Spleen (tissue), 13 donors: ENCODE measurements at places on chromosomes 12 and 14. TPM values are rescaled to one million over a fixed set of nuclear protein-coding genes. Genes with fewer than 3 reads are reported as not detected.
A peak's percentile ranks its signal among the peaks of the same experiment; 100 is the strongest.

GRCh38 chr12:88897723-88898122, 317.5 kb upstream of the KITLG start:
- no peak for DNase-seq
- no peak overlapping the region for H3K4me3 ChIP-seq
- H3K27me3 ChIP-seq: no peaks in the 10 kb centered on the region
- H3K36me3 ChIP-seq: no peaks in the 10 kb centered on the region
- H3K4me1 ChIP-seq: no peaks in the 10 kb centered on the region

- no peak overlapping the region for H3K27ac ChIP-seq
- H3K27me3 ChIP-seq: no peaks in the 10 kb centered on the region
- no peak for DNase-seq
Measured at GRCh38 chr14:91614187-91614586, 104.1 kb upstream of the PPP4R3A start.

- H3K27ac ChIP-seq: no peak overlapping the region
- H3K27me3 ChIP-seq: no peaks in the 10 kb centered on the region
- H3K4me3 ChIP-seq: no peak overlapping the region
- DNase-seq: no peak
- H3K4me1 ChIP-seq: no peaks in the 10 kb centered on the region
- no peaks in the 10 kb centered on the region for H3K36me3 ChIP-seq
Measured at GRCh38 chr12:11785712-11786111, 136.2 kb downstream of the ETV6 start.

DNA sequence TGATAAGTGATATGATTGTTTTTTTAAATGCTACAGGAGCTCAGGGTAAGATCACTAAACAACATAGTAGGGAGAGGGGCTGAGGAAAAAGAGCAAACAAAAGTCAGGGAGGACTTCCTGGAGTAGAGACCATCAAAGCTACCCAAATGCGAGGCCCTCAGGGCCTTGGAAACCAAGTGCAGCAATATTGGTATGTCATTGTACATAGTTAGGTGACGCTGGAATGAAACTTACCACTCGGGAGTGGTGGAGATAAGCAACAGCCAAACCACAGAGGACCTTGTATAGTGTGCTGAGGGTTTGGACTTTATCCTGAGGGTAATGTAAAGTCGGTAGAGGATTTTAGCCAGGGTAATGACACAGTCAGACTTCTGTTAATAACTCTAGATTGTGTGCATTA, 13.8 kb downstream of the KITLG start:
- no peaks in the 10 kb centered on the region for H3K4me1 ChIP-seq
- H3K27ac ChIP-seq: no peak overlapping the region
- no peak overlapping the region for H3K4me3 ChIP-seq
- no peaks in the 10 kb centered on the region for H3K36me3 ChIP-seq
- no peaks in the 10 kb centered on the region for H3K27me3 ChIP-seq

- no peaks in the 10 kb centered on the region for H3K27me3 ChIP-seq
- no peak overlapping the region for H3K27ac ChIP-seq
- H3K36me3 ChIP-seq: no peaks in the 10 kb centered on the region
- no peak for DNase-seq
Measured at GRCh38 chr14:31530136-31530535, 31.1 kb upstream of the NUBPL start.

- H3K4me3 ChIP-seq: no peak overlapping the region
- H3K36me3 ChIP-seq: no peaks in the 10 kb centered on the region
- H3K4me1 ChIP-seq: peaks cover 22% of the 10 kb centered on the region
- no peak overlapping the region for H3K27ac ChIP-seq
- DNase-seq: peak; percentile 32
- no peaks in the 10 kb centered on the region for H3K27me3 ChIP-seq
Measured at GRCh38 chr14:102472791-102473150, 36.8 kb downstream of the ANKRD9 start.

DNA sequence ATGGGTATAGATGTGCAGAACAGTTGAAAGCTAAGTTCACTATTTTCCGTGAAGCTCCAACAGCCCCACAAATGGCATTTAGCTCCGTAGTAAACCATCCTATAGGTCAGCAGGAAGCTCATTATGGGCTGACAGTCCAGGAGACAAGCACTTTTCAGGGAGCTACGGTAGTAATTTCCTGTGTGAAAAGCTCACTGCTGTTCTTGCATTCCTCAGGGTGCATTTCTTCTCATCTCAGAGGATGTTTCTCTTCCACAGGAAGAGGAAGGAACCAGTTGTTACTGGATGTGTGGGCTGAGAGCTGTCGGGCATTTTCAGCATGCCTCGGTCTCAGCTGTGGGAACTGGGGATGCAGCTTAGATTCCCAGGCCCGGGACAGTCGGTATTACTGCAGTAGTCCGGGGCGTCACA, 72.8 kb downstream of the GALNT4 start:
- no peaks in the 10 kb centered on the region for H3K36me3 ChIP-seq
- H3K27me3 ChIP-seq: no peaks in the 10 kb centered on the region
- H3K4me3 ChIP-seq: no peak overlapping the region
- peaks cover 42% of the 10 kb centered on the region for H3K4me1 ChIP-seq
- peak overlapping the region; percentile 68 for H3K27ac ChIP-seq
- DNase-seq: no peak

DNA sequence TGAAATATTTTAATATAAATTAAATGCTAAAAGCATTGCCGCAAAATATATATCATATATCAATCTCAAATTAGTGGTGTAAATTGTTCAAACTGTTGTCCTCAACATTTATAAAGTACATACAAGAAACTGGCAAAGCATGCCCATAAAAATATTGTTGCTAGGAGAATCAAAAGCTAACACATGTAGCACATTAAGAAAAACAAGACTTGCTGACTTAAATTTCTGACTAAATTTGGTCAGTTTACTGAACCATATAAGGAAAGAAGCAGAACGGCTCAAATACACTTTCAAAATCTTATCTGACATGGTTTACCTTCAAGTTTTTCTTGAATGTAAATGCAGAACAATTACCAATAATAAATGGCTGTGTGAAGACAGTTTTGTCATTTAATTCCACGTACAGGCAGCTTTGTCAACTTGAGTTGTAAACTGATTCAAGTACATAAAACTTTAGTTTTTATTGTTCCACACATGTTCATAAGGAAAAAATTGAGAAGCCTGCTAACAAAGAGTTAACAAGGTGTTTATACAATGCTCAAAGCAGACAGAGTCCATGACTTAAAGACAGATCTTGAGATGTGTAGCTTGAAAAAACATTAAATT, 50.4 kb downstream of the PPP1R12A start:
- no peak overlapping the region for H3K4me3 ChIP-seq
- H3K36me3 ChIP-seq: no peaks in the 10 kb centered on the region
- no peak overlapping the region for H3K27ac ChIP-seq
- no peak for DNase-seq
- peaks cover 80% of the 10 kb centered on the region for H3K4me1 ChIP-seq
- H3K27me3 ChIP-seq: no peaks in the 10 kb centered on the region

DNA sequence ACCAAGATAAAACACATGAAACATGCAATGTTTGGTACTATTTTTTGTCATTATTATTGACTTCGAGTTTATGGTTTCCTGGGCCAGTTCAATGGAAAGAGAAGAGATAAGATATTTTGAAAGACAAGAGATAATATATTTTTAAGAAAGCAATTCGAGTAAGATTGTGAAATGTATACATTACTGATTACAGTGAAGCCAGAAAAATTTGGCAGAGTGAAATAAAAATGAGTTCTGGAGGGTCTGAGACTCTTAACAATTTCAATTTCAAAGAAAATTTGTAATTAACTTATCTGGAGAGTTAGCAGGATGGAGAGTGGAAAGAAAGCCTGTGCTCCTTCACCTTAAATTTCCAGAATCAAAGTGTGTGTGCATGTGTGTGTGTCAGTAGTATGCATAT, 17.3 kb downstream of the CCER1 start:
- H3K27me3 ChIP-seq: no peaks in the 10 kb centered on the region
- no peak overlapping the region for H3K27ac ChIP-seq
- no peak overlapping the region for H3K4me3 ChIP-seq

DNA sequence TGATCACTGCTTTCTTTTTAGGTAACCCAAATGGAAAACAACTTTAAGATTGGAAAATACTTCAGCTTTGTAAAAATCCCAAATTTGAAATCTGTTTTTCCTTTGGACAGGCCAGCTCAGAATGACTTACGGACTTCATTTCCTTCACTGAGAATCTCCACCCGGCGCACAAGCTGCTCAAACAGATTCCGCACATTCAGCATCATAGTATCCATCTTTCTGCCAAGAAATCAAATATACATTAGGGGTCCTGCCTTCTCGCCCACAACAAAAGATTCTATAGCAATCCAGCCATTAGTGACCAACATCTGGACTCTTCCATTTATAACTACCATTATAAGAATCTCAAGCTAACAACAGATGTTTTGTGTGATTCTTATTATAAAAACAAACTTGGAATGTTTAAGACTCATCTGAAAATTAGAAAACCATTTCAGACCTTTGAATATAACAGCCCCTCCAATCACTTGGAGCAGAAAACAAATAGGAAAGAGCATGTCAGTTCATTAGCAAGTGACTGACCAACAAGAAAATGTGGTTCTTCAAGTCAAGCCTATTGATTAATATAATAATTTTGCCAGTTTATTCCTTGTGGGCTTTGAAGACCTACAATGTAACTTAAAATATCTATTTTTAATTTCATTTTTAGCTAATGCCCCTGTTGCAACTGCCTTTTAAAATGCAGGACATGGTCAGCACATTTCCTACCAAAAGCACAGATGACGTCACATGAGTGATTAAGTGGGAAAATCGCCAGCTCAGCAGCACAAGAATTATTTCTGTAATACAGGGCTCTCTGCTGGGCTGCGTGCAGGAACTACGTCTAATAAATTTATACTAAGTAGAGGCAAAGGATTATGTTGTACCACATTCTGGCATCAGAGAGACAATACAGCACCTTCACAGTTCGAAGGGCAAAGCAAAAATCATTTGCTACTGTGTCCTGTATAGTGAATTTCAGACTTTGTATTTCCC, 8.5 kb downstream of the RACGAP1 start:
- no peaks in the 10 kb centered on the region for H3K27me3 ChIP-seq
- H3K4me1 ChIP-seq: peaks cover 20% of the 10 kb centered on the region
- no peaks in the 10 kb centered on the region for H3K36me3 ChIP-seq
- H3K27ac ChIP-seq: peak overlapping the region; percentile 53
- no peak overlapping the region for H3K4me3 ChIP-seq

DNA sequence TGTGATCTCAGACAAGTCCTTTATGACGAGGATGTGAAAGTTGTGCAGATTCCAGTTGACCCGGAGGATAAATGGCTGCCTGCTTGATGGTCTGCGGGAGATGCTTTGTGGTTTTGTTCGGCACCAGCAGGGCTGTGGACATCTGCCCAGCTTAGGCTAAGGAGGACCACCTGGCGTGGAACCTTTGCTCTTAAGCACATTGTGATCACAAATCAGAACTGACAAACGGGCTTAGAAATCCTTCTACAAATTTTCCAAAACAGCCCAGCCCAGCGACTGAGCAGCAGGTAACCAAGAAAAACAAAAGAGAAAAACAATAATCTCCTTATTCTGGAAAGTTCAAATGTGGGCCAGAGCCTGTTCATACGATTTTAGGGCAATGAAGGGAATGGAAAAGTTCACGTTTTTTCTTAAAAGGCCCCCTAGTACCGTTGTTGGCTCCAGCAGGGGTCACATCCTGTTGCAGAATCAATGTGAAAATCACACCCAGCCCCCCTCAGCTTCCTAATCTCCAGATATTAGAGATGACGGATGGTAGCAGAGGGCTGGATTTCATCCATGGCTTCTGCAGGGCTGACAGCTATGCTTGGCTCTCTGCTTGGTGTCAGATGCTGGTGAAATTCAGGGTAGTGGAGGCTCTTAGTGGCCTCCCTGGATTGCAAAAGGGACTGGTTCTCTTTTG, 81.1 kb upstream of the RFLNA start:
- no peaks in the 10 kb centered on the region for H3K36me3 ChIP-seq
- no peak for DNase-seq
- H3K27me3 ChIP-seq: no peaks in the 10 kb centered on the region
- no peak overlapping the region for H3K27ac ChIP-seq
- no peak overlapping the region for H3K4me3 ChIP-seq

GRCh38 chr12:57489157-57489641, 1.3 kb downstream of the MARS1 start:
- peak; percentile 49 for DNase-seq
- no peaks in the 10 kb centered on the region for H3K27me3 ChIP-seq
- H3K4me1 ChIP-seq: peaks cover 26% of the 10 kb centered on the region
- H3K36me3 ChIP-seq: peaks cover 3% of the 10 kb centered on the region
- H3K27ac ChIP-seq: no peak overlapping the region

DNA sequence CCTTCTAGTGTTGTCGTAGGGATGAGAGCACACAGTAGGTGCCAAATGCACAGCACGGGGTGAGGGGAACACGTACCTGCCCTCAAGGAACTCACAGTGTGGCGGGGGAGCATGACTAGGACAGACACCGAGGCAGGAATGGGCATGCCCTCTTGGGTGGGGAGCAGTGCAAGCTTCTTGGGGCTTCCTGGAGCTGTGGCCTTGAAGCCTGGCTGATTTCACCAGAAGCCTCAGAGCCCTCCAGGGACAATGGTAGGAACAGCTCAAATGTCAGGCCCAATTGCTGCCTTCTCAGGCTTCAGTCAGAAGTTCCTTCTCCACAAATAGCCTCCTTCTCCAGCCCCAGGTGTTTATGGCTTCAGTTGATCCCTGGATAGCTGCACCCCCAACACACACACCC, 43.4 kb downstream of the TEAD4 start:
- no peak for DNase-seq
- H3K36me3 ChIP-seq: peaks cover 13% of the 10 kb centered on the region
- no peaks in the 10 kb centered on the region for H3K4me1 ChIP-seq
- H3K27ac ChIP-seq: no peak overlapping the region

GRCh38 chr12:114254998-114255397, 150.9 kb downstream of the TBX5 start:
- no peak for DNase-seq
- H3K4me1 ChIP-seq: no peaks in the 10 kb centered on the region
- H3K27me3 ChIP-seq: no peaks in the 10 kb centered on the region
- no peak overlapping the region for H3K4me3 ChIP-seq

DNA sequence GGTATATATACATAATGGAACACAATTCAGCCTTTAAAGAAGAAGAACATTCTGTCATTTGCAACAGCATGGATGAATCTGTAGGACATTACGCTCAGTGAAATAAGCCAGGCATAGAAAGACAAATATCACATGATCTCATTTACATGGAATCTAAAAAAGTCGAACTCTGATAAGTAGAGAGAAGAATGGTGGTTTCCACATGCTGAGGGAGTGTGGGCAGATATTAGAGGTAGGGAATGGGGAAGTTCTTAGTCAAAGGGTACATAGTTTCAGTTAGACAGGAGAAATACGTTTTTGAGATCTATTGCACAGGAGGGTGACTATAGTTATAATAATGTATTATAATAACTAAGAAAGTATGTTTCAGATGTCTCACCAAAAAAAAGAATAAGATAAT, 71.4 kb downstream of the ADAMTS20 start:
- no peaks in the 10 kb centered on the region for H3K27me3 ChIP-seq
- no peak overlapping the region for H3K27ac ChIP-seq
- H3K4me3 ChIP-seq: no peak overlapping the region
- H3K36me3 ChIP-seq: no peaks in the 10 kb centered on the region
- no peaks in the 10 kb centered on the region for H3K4me1 ChIP-seq

GRCh38 chr14:105146181-105146975, 22.2 kb downstream of the JAG2 start:
- peak; percentile 66 for DNase-seq
- no peak overlapping the region for H3K4me3 ChIP-seq
- no peaks in the 10 kb centered on the region for H3K4me1 ChIP-seq
- H3K27ac ChIP-seq: no peak overlapping the region
- H3K27me3 ChIP-seq: no peaks in the 10 kb centered on the region

Gene AQP2
- total RNA-seq: not detected

Gene CCDC175
- 0.39 TPM for total RNA-seq

Gene KRT86
- 0.17 TPM for total RNA-seq

Gene TMEM253
- not detected for total RNA-seq

Gene KRT2
- 0.13 TPM for total RNA-seq

Gene WNT1
- 0.23 TPM for total RNA-seq

Gene KLRK1
- total RNA-seq: 53.8 TPM
